EL (cell line): ENCODE measurements at places on chromosomes 7 and 10.

- no peak for DNase-seq
These were observed 943.8 kb downstream of the TYW1 start for GRCh38 chr7:67940400-67940799.

DNA sequence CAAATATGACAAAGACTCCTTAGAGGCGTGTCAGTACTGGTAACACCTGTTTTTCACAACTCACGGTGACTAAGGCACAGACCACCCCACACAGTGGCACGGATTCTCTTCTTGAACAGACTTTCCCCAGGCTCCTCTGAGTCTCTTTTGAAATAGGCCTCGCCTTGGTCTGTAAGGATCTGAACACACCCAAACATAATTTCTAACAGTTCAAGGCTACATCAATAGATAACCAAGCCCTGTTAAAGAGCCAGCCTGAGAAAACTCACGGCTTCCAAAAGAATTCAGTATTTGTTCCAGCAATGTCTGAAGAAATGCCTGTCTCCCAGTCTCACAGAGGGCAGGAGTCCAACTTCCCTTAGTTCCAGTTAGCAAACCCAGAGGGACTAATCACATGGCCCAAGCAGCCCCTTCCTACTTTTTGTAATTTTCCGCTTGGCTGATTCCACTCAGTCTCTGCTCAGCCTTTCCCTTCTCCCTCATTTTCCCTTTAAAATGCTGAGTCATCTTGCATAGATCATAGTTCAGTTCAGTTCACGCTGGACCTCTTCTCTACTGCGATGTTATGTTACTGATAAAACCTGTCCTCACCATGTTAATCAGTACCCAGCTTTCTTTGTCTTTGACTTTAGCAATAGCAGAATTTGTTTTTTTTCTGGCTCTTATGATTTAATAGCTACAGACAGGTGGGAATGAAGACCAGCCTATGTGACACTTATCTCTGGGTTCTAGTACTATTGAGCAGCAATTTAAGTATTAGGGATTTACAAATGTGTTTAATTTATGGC lies 22.6 kb upstream of the AKR1C3 start:
- peak; percentile 36 for DNase-seq

- no peak for DNase-seq
These were observed 36.0 kb downstream of the SFMBT2 start for GRCh38 chr10:7374795-7375194.

- DNase-seq: no peak
These were observed 263.3 kb downstream of the TNS3 start for GRCh38 chr7:47318395-47319182.

GRCh38 chr10:93436591-93437085 lies 45.5 kb downstream of the MYOF start:
- peak; percentile 94 for DNase-seq

DNA sequence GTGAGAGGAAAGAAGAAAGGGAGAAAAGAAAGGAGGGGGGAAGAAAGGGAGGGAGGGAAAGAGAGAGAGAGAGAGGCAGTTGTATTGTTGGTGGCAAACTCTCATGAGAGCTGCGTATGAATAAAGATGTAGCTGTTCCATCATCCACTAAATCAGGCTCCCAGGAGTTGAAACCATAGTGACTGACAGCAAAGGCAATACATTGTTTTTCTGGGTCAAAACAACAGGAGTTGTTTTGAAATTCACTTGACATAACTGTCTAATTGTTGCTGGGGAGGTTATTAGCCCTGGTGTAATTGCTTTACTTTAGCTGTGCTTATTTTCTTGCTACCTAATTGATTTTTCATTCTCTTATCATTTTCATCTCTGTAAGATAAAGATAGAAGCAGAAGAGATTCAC lies 173.4 kb downstream of the NPSR1 start:
- no peak for DNase-seq

- no peak for DNase-seq
These were observed 95.1 kb downstream of the USP6NL start for GRCh38 chr10:11516431-11516746.

DNA sequence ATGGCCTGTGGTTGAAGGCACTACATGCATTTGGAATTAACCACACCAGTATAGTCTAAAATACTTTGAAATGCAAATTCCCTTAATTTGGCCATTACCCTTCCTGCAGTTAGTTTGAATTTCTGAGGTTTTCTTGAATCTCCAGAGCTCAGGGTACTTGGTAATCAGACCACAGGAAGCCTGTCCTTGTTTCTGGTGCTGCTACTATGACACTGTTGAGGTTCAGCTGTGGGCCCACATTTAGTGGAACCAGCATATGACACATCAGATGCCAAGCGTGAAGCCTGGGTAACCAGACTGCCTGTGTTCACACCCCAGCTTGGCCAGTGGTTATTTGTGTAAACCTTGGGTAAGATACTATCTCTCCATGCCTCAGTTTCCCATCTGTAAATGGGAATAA lies 124.3 kb downstream of the SNX10 start:
- no peak for DNase-seq

- DNase-seq: no peak
These were observed 340.1 kb downstream of the WDR37 start for GRCh38 chr10:1396297-1396635.

- no peak for DNase-seq
These were observed 96.5 kb downstream of the GRK5 start for GRCh38 chr10:119303886-119304285.

- no peak for DNase-seq
These were observed 18.1 kb downstream of the KCNH2 start for GRCh38 chr7:150959739-150960734.

DNA sequence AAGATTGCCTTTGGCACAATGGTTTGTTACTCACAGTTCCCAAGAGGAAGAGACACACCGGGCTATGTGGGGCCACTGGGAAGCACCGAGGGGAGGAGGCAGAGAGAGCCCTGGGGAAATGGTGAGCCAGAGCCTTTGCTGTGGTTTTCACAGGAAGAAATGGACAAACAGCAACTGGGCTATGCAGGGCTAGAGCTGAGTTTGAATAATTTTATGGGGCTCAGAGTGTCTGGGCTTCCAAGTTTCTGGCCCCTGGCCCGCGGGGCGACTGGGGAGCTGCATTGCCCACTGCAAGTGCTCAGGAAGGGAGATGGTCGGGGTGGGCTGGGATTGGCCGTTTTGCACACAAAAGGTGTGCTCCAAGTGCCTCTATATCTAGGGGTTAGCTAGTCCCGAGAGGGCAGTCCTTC lies 92.6 kb downstream of the CHST15 start:
- DNase-seq: peak; percentile 58

GRCh38 chr10:118546479-118546878 lies 49.0 kb downstream of the PRLHR start:
- no peak for DNase-seq

GRCh38 chr10:62386356-62387320 lies 12.5 kb downstream of the ZNF365 start:
- DNase-seq: peak; percentile 46

GRCh38 chr7:73520673-73521635 lies 1.1 kb downstream of the BAZ1B start:
- peak; percentile 26 for DNase-seq

DNA sequence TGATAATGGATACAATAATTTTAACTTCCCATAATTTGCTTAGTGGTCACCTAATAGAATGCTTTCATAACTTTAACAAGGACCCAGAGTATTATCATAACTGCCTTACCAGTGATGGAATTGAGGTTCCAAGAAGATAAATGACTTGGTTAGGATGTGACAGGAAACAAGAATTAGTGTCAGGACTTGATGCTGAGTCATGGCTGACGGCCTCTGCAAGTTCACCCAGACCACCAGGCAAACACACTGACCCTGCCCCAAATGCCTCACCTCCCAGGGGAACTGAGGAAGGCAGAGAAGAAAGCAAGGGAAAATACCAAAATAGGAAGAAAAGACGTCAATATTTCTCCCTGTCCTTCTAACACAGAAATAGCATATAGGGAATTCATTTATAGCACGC lies 636.3 kb downstream of the PARD3 start:
- no peak for DNase-seq

DNA sequence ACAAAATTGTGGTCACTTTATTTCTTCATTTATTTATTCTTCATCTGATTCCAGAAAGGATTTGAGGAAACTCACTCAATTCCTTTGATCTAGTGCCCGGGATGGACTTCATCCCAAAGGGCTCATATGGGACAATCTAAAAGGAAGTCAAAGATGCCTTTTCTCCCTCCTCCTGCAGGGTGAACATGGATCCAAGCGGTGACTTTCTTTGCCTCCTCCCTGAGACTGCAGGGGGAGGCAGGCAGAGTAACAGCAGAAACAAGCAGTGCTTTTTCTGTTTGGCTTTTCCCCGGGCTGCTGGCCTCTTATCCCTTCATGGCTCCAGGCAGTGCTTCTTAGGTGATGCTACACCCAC lies 10.0 kb upstream of the DNMBP start:
- DNase-seq: no peak

- DNase-seq: no peak
These were observed 164.7 kb downstream of the SEMA3D start for GRCh38 chr7:85022064-85022697.

- no peak for DNase-seq
These were observed 969.6 kb downstream of the LRMDA start for GRCh38 chr10:76401006-76401405.

GRCh38 chr10:122590153-122590552 lies 29.6 kb downstream of the DMBT1 start:
- DNase-seq: no peak

- DNase-seq: no peak
These were observed at the start of gene ZNF467 for GRCh38 chr7:149773446-149774236. Gene ZNF467, minus strand, starts transcription at chr7:149773588. Its CDS starts 2,556 bp downstream, at chr7:149771032.
